Endodermal cell (in vitro differentiated cells): ENCODE measurements at places on chromosomes 6 and 20.

DNA sequence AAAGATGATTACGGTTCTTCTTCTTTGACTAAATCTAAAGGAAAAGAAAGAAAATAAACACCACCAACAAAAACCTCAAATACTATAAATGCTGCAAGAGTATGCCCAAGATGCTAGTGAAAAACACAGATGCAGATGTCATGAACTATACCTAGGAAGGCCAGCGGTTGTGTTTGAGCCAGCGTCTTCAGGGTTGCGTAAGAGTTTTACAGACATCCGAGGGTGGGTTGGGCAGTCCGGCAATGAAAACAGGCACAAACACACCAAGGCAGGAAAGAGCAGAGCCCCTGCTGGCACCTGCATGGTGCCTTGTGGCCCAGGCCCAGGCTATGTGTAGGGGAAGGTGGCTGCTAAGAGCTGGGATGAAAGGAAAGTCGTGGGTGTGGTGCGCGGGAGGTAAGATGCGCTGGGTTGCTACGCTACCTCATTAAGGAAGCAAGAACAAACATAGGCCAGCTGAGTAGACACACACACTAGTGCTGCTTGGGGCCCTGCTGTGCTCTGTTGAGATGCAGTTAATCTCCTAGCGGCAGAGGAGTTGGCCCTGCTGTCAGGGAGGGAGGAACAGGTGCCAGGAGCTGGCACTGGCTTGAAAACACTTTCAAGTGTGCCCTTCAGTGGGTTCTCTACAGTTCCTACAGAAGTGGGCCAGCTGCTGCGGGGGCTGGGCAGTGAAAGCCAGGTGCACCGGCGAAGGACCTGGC, 170.2 kb upstream of the PLN start:
- DNase-seq = peak; percentile 52

- peak; percentile 96 for DNase-seq
Observed at GRCh38 chr6:3990692-3991491, 88.0 kb downstream of the FAM217A start.

DNA sequence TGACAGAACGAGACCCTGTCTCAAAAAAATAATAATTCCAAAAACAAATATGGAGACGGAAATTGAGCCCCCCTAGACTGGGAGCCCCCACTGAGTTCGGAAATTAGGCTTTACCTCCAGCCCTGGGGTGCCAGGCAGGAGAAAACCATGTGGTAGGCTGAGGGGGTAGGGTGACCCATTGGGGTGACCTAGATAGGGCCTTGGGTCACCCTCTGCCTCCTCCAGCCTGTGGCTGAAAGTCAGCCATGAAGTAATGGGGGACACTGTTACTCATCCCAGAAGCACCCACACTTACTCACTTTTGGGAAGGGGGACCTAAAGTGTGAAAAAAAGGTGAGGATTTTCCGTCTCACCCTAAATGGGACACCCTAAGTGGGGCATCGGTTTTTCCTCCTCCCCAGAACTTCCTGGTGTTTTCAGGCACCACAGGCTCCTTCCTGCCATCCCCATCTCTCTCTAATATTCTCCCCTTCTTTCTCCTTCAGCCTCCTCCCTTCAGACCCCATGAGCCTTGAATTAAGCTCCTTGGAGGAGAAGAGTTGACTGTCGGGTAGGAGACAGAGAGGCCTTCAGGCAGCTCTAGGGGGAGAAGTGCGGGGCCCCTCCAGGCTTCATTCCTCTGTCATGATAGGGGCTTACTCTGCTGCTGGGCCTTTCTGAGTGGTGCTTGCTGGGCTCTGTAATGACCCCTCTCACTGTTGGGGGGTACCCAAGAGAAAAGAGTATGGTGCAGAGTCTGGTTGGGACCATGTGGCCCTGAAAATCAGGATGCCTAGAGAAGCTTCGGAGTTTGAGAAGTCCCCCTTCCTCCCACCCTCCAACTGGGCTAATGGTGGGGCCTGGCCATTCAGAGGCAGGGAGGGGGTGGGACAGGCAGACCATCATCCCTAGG, 2.4 kb downstream of the LTB start:
- no peak for DNase-seq

DNA sequence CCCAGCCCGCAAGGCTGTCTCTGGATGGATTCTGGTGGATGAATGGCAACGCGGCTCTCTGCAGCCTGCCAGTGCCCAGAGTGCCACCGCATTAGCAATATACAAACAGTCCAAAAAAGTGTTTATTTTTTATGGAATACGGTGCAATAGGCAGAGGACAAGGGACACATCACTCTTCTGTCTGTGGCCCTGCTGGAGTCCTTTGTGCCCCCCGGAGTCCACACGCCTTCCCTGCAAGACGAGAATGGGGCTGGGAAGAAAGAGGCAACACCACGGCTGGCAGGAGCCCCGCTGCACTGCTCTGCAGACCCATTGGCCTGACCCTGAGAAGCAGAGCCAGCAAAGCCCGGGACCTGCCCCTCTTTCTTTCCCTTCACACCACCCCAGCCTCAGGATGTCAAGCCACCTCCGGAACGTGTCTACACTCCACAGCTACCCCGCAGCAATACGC, 196.3 kb downstream of the SYNDIG1 start:
- no peak for DNase-seq

- no peak for DNase-seq
Observed at GRCh38 chr20:12166053-12166717, 248.5 kb downstream of the BTBD3 start.

DNA sequence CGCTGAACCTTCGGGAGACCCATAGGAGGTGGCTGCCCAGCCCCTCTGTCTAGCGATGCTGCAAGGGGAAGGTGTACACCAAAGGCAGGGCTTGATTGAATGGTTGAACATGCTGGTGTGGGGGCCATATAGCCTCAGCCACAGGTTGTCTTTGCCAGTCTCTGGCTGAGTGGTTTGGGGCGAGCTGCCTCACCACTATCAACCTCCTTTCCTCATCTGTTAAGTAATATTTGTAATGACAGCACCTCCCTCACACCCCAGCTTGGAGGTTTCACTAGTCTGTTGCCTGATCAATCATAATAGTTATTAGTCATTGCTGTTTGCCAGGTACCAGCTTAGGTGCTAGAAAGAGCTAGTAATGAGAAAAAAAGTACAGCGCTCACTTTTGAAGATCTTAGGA, 11.8 kb upstream of the ZNF831 start:
- DNase-seq = no peak
